ENCODE measurements at places on chromosomes 12 and 14.

GRCh38 chr12:132138941-132139871, 4.9 kb downstream of the DDX51 start:
- no peak for DNase-seq

DNA sequence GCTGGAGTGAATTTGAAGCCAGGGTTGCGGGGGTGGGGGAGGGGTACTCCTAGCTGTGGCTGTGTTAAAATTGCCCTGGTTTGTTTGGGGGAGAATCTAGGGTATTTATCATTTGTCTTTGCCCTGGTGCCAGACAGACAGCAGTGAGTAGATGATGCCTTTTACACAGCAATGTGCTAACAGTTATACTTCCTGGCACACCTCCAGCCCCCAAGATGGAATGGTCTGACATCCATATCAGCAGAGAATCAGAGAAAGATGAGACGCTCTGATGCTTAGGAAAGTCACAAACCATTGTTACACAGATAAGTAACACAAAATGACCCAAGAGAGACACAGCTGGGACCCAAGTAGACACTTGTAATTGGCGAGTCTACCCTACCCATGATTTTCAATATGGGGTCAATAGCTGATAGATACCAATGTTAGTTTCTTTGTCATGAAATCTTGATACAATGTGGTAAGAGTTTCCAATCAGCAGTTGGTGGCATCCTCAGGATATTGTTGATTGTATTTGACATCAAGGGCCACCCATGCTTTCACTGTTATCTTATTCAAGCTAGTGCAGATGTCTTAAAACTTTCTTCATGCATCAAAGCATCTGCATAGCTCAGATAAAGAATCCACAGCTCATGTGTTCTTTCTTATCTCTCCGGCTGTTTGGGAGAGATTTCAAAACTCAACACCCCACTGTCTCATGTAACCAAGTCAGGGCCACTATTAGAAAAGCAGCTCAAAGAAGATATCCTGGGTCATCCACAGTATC, 2.6 kb upstream of the PRKAB1 start:
- DNase-seq, result no peak

DNA sequence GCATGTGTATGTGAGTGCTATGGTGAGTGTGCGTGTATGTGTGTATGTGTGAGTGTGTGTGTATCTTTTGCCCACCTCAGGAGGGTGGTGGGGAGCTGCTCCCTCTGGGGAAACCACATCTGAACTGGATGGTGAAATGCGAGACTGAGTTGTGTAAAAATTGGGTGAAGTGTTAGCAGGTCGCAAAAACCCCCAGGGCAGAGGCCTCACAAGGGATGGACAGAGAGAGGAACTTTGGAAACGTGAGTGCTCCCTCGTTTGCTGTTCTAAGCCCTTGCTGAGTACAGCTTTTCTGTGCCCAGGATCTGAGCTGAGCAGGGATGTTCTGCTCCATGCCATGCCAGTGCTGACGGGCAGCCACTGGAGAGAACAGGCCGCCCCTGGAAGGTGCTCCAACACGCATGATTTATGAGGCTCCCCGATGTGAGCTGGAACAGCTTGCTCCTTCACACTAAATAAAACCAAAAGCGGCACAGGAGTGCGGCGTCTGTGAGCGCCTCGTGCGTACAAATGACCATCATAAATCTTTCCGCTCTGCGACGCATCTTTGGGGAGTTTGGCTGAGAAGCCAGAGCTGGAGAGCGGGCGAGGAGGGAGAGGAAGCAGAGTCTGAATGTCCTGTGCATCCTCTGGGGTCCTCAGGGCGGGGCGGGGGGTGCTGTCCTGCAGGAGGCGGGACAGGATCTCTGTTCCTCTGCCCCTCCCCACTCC, 14.1 kb upstream of the GALNT9 start:
- no peak for DNase-seq

GRCh38 chr14:31380106-31380505, 40.2 kb downstream of the HEATR5A start:
- no peak for DNase-seq

DNA sequence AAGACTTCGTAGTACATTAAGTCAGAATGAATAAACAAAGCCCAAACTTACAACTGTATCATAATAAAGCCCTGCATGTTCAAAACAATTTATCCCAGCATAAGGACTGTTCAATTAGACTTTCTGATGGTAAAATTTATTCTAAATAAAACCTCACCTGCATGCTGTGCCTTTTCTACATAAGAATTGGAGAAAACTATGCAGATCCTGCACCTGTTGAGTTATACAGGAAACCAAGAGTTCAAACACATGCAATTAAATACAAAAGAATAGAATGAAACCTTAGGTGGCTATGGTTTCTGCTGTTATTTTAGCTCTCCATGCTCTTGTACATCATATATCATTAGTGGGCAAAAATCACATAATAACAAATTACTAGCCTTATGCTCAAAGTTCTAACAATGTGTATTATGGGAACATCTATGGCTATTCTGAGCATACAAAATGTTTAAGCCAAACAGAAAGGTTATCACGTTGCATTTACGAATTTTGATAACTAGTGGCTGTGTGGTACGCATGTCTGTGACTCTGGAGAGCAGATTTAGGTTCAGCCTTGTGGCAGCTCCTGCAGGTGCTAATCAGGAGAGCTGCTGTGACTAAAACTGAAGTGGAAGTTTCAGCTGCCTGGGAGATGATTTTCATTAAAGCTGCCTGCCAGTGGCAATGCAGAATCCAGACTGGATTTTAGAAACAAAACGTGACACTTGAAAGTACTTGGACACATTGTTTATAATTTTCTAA, 36.1 kb upstream of the LRFN5 start:
- no peak for DNase-seq

- no peak for DNase-seq
Observed at GRCh38 chr14:100011628-100012325, 53.4 kb upstream of the EVL start.
